Smooth muscle cell of the umbilical artery (primary cell): ENCODE measurements at places on chromosomes 3 and 15. TPM values are rescaled to one million over a fixed set of nuclear protein-coding genes. Genes with fewer than 3 reads are reported as not detected.

The SLC22A13 gene
- 1.5 and 1.6 TPM in 2 replicates for total RNA-seq

The GOLGA6L6 gene
- not detected in 2 replicates for total RNA-seq

The RBPMS2 gene
- not detected in 2 replicates for total RNA-seq

The COPB2 gene
- total RNA-seq = 362 and 407 TPM in 2 replicates

The ISLR gene
- 5.3 and 10.4 TPM in 2 replicates for total RNA-seq

The DNAJC13 gene
- 62.7 and 95.3 TPM in 2 replicates for total RNA-seq

The SEMA3G gene
- total RNA-seq = 0.09 TPM in 1 of 2 replicates, not detected in the other

The ITGB5 gene
- total RNA-seq = 502 and 663 TPM in 2 replicates

The PEX5L gene
- under 0.01 and 0.51 TPM in 2 replicates for total RNA-seq

The ARNT2 gene
- 1.8 and 3.8 TPM in 2 replicates for total RNA-seq

The NECTIN3 gene
- 43.9 and 63.3 TPM in 2 replicates for total RNA-seq

The GP9 gene
- not detected in 2 replicates for total RNA-seq

The IDH2 gene
- total RNA-seq = 102 and 108 TPM in 2 replicates

The SNTN gene
- not detected in 2 replicates for total RNA-seq

The ZNF106 gene
- 76.3 and 97.4 TPM in 2 replicates for total RNA-seq

The KCNMB2 gene
- not detected in 2 replicates for total RNA-seq

The ADGRG7 gene
- total RNA-seq = 0.30 TPM in 1 of 2 replicates, not detected in the other

The ADAMTSL3 gene
- total RNA-seq = under 0.01 and 0.05 TPM in 2 replicates

The CCR9 gene
- total RNA-seq = not detected in 2 replicates

The GRAMD1C gene
- total RNA-seq = 2.1 and 6.6 TPM in 2 replicates

The EFHB gene
- 0.42 and 0.59 TPM in 2 replicates for total RNA-seq

The LCMT2 gene
- 7.0 and 7.4 TPM in 2 replicates for total RNA-seq

The IQCF5 gene
- total RNA-seq = not detected in 2 replicates

The ZMYND10 gene
- 0.30 and 0.88 TPM in 2 replicates for total RNA-seq

The SYNPR gene
- not detected in 2 replicates for total RNA-seq

The UROC1 gene
- total RNA-seq = not detected in 2 replicates

The CRBN gene
- total RNA-seq = 98.5 and 115 TPM in 2 replicates

The HCN4 gene
- not detected in 2 replicates for total RNA-seq

The CAND2 gene
- total RNA-seq = 3.2 and 4.5 TPM in 2 replicates

The GOLGA6L7 gene
- not detected in 2 replicates for total RNA-seq

The SLC24A5 gene
- not detected in 2 replicates for total RNA-seq

The MORC1 gene
- not detected in 2 replicates for total RNA-seq

The NEK10 gene
- total RNA-seq = 2.7 and 3.8 TPM in 2 replicates

The ST3GAL6 gene
- total RNA-seq = 14.3 and 25.8 TPM in 2 replicates

The NAALADL2 gene
- 13.1 and 17.8 TPM in 2 replicates for total RNA-seq

The CHRD gene
- total RNA-seq = 0.55 and 0.59 TPM in 2 replicates

The C3orf49 gene
- not detected in 2 replicates for total RNA-seq

The CFAP100 gene
- not detected in 2 replicates for total RNA-seq

The DUOXA2 gene
- total RNA-seq = not detected in 2 replicates

The CFAP91 gene
- 1.8 TPM in 1 of 2 replicates, not detected in the other for total RNA-seq

The GATM gene
- total RNA-seq = 0.28 and 0.30 TPM in 2 replicates

The SAMMSON gene
- total RNA-seq = under 0.01 TPM in 1 of 2 replicates, not detected in the other

The TMEM40 gene
- not detected in 2 replicates for total RNA-seq

The CCDC39 gene
- not detected in 2 replicates for total RNA-seq

The FBXL22 gene
- total RNA-seq = 0.59 and 0.69 TPM in 2 replicates

The USF3 gene
- 5.3 and 8.1 TPM in 2 replicates for total RNA-seq

The FANCD2OS gene
- total RNA-seq = not detected in 2 replicates

The RETNLB gene
- not detected in 2 replicates for total RNA-seq

The LMOD3 gene
- not detected in 2 replicates for total RNA-seq

The SOX2 gene
- not detected in 2 replicates for total RNA-seq

The TMEM212 gene
- total RNA-seq = not detected in 2 replicates

The CD200R1 gene
- total RNA-seq = 0.05 TPM in 1 of 2 replicates, not detected in the other

The LRRC2 gene
- total RNA-seq = under 0.01 and 0.23 TPM in 2 replicates
